Natural killer cell treated with Interleukin-12 subunit alpha and Interleukin-12 subunit beta and Interleukin-15 and Interleukin-18, amount 100 ng/mL, for 72 hours (primary cell): ENCODE measurements at places on chromosomes 7 and 10. TPM values are rescaled to one million over a fixed set of nuclear protein-coding genes. Genes with fewer than 3 reads are reported as not detected.

The SHH gene
- total RNA-seq, result not detected

The MYL10 gene
- not detected for total RNA-seq

The IL2RA gene
- 1,187 TPM for total RNA-seq

The SPDYE2B gene
- total RNA-seq, result not detected

GRCh38 chr10:123995082-123995460, 98.3 kb downstream of the CHST15 start:
- peaks cover 11% of the 10 kb centered on the region for H3K4me1 ChIP-seq
- H3K27me3 ChIP-seq, result peaks cover 45% of the 10 kb centered on the region
- peak overlapping the region; percentile 4 for H3K4me3 ChIP-seq
- H3K36me3 ChIP-seq, result peaks cover 4% of the 10 kb centered on the region
- H3K27ac ChIP-seq, result no peak overlapping the region

- no peak for DNase-seq
- no peaks in the 10 kb centered on the region for H3K4me1 ChIP-seq
- H3K27ac ChIP-seq, result no peak overlapping the region
- H3K27me3 ChIP-seq, result no peaks in the 10 kb centered on the region
Observed at GRCh38 chr7:92058899-92059298, 75.4 kb downstream of the CYP51A1 start.

DNA sequence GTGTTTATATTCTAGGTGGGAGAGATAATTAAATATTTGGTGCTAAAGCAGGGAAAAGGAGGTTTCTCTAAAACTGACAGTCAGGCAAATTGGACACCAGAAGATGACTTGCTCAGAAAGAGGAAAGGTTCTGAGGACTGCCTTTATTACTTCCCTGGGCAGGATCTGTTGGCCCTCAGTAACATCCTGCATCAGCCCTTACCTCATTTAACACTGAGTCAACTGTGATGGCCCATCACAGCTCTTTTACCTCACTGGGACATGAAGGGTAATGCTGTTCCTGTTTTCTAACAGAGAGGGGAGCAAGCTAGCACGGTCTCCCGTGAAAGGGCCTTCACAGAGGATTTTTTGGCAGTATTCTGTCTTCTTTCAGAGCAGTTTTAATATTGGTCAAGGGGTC, 12.0 kb downstream of the PPP1R17 start:
- H3K4me3 ChIP-seq, result no peak overlapping the region
- DNase-seq, result no peak
- H3K36me3 ChIP-seq, result no peaks in the 10 kb centered on the region
- peaks cover 12% of the 10 kb centered on the region for H3K27me3 ChIP-seq
- no peaks in the 10 kb centered on the region for H3K4me1 ChIP-seq
- no peak overlapping the region for H3K27ac ChIP-seq

- no peaks in the 10 kb centered on the region for H3K27me3 ChIP-seq
- no peak overlapping the region for H3K27ac ChIP-seq
- H3K4me1 ChIP-seq, result peaks cover 14% of the 10 kb centered on the region
- H3K36me3 ChIP-seq, result no peaks in the 10 kb centered on the region
Observed at GRCh38 chr10:77584938-77585337, 52.7 kb downstream of the KCNMA1 start.

DNA sequence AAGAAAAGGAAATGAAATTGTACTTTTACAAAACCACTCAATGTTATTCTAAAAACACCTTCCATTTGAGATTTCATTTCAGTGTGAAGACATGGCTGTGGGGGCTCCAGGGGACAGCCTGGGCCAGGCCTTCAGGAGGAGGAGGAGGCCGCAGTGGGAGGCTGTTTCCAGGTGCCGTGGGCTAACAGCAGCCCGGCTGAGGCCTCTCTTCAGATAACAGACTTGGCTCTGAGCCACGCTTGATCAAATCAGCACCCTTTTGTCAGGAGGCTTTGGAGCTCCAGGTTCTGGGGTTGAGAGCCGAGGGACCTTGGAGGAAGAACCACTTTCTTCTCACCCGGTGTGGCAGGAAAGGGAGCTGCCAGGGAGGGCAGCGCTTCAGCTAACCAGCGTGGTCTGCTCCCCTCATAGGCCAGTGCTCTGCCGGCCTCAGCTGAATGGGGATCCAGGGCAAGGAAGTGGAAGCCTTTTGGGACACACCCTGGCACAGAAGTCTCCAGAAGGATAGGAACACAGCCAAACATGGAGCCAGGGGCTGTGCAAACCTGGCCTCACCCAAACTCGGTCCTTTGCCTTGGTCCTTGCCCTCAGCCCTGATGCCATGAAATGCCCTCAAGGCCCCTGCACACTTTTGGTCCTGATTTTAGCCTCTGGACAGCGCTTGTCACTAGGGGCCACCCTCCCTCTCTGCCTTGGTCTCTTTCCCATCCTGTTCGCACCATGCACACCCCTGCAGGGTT, 23.5 kb upstream of the CHST15 start:
- H3K4me1 ChIP-seq, result no peaks in the 10 kb centered on the region
- no peak for DNase-seq
- H3K36me3 ChIP-seq, result no peaks in the 10 kb centered on the region
